NCI-H1436 treated with DMSO at 0.1 percent for 48 hours (cell line): ENCODE measurements at places on chromosomes 7 and 10.

DNA sequence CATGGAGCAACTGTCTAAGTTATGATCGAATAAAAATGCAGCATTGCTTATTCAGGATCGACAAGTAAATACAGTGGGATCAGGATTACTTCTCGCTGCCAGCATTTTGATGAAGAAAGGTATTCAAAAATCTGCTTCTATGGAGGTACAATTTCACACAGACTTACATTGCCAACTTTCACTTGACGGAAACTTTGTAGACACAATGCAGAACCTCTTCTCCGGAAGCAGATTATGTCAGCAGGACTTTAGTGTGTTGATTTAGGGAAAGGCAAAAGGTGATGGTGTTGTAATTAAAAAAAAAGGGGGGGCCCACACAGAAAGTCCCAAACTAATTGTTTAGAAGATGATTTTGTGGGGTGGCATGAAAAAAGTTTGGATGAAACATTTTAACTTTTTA is 462.4 kb upstream of the KLF6 start:
- no peak for DNase-seq

DNA sequence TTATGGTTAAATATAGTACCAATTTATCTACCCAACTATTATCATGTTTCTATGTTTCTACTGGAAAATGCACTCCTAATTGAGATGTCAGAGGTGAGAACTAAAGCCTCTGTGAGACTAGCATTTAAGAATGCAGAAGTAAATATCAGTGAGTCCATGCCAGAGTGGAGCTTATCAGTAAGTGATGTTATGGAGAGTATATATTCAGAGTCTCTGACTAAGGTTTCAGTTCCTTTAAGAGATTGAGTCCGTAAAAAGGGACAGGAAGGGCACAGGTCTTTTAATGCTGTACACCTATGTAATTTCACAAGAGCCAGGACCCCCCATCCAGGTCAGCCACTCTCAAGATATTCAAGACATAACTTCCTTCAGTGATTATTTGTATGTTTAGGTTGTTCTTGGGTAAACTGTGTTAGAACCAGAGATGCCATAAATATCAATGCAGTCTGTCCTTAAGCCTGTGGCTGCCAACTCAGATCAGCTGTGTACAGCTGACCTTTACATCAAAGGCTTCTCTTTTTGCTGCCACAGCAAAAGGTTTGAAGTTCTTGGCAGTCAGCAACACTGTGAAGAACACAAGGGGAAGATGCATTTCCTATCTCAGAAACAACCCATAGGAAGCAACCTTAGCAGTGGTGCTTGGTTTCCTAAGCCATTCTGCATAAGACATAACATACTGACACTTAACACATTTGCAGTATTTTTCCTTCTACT is 244.8 kb downstream of the BICC1 start:
- DNase-seq, result no peak

GRCh38 chr10:114491933-114492332 is 87.6 kb upstream of the AFAP1L2 start:
- no peak for DNase-seq

DNA sequence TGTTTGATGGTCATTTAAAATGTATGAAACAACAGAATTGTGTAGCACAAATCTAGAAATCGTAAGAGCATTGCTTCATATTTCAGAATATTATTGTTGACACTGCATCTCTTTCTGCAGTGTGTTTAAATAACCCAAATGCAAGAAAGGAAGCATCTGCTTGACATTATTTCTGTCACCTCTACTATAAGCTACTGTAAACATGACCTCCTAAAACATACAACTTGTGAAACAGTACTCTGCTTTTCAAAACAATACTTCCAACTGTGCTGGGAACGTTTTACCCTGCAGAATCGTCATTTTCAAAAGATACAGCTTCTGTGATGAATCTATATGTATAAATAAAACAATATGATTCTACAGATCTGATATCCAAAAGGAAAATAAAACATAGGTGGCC is 82.0 kb downstream of the RNF133 start:
- DNase-seq, result no peak

GRCh38 chr7:94003446-94004023 is 620 bp downstream of the BET1 start:
- no peak for DNase-seq

- no peak for DNase-seq
These were observed 4.6 kb upstream of the ADCYAP1R1 start for GRCh38 chr7:31047313-31048146.

DNA sequence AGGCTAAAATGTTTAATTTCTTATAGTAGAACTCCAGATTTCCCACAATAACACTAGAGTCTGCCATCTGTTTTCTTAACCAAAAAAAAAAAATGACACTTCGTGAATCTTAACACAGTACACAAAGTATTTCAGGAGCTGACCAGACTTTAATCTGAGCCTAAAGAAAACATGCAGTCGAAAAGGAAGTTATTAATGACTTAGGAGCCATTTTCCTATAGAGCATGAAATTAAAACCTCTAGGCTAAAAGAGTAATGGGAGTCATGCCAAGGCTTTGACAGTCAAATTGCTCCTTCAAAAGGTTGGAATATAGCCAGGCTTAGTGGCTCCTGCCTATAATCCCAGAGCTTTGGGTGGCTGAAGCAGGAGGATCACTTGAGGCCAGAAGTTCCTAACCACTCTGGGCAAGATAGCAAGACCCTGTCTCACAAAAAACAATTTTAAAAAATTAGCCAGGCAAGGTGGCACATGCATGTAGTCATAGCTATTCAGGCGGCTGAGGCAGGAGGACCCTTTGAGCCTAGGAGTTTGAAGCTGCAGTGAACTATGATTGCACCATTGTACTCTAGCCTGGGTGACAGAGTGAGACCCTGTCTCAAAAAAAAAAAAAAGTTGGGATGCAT is 13.6 kb downstream of the MICU1 start:
- DNase-seq, result peak; percentile 37

DNA sequence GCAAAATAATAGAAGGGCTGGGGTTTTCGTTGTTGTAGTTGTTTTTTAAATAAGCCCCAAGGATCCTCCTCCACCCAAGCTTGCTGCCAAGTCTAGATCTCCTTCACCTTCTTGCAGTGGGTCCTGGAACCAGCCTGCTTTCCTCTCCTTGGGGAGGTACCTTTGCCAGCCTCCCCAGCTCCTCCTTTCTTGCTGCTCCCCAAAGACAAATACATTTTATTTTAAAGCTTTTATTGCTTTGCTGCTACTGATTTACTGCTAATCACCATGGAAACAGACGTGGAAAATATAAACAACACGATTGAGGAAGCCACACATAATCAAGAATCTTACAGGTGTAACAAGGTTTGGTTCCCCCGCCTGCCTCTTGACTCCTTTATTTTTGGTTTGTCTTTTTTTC is 17.4 kb upstream of the SLF2 start:
- no peak for DNase-seq

DNA sequence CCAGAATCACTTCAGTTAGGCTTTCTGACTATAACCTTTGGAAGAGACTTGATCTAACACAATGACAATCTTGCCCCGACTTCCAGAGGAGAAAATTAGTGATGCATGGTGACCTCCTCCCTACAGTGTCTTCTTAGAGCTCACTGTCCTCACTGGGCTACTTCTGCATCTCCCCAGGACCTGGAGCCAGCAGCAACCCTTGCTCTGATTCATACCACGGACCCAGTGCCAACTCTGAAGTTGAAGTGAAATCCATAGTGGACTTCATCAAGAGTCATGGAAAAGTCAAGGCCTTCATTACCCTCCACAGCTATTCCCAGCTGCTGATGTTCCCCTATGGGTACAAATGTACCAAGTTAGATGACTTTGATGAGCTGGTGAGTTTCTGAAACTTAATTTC is 12.6 kb downstream of the CPA2 start:
- no peak for DNase-seq

DNA sequence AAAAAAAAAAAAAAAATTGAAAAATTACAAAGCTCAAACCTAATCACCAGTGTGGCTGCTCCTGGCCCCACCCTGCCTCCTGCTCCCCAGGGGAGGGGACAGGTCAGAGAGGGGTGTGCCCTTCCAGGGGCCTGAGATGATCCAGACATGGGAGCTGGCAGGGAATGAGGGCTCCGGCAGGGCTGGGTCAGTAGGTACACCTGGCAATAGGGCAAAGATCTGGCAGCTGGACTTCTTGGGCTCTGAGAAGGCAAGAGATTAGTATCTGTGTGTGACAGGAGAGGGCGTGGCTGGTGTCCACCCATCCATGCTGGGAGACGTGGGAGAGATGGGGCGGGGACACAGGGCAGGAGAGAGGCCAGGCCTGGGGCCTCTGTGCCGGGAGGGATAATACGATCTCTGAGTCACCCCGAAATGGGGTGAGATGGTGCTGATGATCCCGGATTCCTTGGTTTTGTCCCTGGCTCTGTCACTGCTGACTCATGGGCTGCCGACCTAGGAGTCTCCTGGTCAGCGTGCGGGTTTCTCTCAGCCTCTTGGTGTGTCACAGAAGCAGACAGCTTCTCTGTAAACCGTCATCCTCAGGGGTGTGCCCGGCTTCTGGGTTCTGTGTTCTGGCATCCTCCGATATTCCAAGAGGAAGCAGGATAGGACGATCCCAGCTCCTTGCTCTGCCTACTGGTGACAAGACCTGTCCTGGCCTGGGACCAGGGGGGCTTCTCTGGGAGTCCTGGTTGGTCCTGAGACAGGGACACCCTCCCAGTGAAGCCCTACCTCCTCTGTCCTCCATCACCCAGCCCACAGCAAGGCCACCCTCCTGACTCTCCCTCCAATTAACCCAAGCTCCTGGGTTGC is 8.2 kb upstream of the CLDN4 start:
- no peak for DNase-seq

DNA sequence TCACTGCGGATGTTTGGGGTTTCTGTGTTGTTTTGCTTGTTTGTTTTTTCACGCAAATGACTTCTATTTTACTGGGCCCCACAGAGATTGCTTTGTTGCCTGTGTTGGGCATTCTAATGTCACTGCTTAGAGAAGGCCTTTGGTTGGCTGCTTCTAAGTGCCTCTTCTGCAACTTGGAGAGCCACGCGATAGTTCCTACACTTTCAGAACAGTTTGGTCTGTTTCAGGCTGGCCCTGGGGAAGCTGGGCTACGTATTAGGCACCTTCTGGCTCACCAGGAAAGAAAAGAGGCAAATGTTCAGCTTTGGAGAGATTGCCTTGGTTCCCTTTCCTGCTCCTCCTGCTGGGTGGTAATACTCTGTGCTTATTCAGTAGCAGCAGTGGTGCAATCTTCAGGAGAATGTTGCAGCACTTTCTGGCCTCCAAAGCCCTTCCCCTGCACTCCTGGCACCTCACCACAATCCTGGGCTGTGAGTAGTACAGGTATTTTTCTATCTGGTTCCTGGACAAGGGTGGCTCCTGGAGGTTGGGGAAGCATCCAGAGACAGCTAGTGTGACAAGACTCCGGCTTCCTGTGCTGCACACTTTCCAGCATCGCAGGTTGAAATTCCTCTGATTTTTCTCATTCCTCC is 1.2 kb downstream of the ANTXRL start:
- DNase-seq, result no peak

GRCh38 chr10:22301193-22301592 is 15.0 kb upstream of the COMMD3 start:
- DNase-seq, result no peak
